ENCODE measurements at places on chromosomes 1 and 21.

DNA sequence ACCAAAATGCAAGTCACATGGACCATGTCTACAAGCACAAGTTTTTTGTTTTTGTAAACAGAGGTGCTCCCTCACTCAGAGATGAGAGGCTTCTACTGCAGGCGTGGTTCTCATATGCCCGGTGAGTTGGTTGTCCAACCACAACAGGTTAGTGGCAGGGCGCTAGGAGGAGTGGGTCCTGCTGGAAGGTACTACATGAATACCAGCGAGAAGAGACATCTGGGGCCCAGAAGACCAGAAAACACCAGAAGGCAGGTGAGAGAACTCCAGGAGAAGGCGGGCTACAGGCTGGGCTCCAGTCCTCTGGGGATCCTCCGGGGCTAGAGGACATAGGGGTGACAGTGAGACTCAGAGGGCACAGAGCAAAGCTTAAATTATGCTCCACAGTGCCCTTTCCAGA lies 366.5 kb downstream of the MATN1 start:
- no peak for DNase-seq

DNA sequence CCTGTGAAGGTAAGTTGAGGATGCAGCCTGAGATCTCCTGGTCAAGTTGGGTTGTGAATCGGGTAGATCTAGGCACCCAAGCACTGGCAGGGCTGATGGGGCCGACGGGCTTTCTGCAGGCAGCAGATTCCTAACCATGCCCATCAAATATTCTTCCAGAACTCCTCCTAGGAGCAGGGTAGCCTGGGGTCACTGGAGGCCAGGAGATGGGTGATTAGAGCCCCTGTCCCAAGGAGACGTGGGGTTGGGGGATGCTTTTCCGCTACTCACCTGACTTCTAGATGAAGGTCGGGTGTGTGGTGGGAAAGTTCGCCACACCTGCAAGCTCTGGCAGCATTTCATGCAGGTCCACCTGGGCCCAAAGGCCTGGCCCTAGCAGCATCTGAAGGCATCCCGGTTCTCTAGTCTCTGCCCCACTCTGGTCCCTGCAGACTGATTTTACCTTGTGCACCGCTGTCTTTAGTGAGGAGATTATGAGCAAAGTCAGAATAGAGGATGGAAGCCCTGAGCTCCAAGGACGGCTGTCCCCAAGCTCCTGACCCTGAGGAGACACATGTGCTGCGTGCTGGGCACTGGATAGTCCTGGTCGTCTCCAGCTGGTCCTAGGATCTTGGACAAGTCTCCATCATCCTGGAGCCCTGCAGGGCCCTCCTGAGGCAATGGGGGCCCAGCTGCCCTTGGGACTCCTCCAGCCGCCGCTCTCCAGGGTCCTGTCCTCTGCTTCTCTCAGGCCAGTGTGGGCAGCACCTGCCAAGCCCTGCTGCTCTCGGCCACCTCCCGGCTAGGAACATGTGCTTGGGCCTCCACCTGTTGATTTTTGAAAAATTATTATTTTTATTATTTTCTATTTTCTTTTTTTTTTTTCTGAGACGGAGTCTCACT lies 21.8 kb upstream of the C2CD2 start:
- DNase-seq = no peak

DNA sequence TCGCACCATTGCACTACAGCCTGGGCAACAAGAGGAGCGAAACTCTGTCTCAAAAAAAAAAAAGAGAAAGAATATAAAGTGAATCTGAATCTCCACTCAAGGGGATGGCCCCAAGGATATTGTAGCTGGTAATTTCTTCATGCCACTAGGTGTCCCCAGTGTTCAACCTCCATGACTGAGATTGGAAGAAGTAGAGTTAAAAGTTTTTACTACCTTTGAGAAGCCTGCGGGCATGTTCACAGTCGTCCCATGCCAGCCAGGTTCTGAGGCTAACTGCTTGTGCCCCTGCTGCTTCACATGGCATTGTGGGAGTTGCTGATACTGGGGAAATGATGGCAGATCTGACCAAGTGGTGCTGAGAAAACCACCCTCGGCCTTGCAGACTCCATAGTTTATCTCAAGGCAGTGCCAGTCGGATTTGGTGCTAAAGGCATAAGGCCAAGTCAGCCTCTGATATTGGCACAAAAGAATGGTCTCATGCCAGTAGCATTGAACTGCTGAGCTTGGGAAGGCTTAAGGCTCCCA lies 10.8 kb upstream of the SHISA4 start:
- no peak for DNase-seq

- DNase-seq = peak; percentile 35
Observed at GRCh38 chr1:205325334-205325884, 3.9 kb upstream of the NUAK2 start.

Measured in NCI-H748 treated with DMSO at 0.1 percent for 48 hours (cell line).